ENCODE measurements at places on chromosomes 2 and 18. TPM values are rescaled to one million over a fixed set of nuclear protein-coding genes. Genes with fewer than 3 reads are reported as not detected.

MSTN gene
- total RNA-seq = not detected

SOWAHC gene
- 9.6 TPM for total RNA-seq

OR6B2 gene
- not detected for total RNA-seq

OSBPL6 gene
- total RNA-seq = 5.8 TPM

PLGLB2 gene
- total RNA-seq = 0.19 TPM

DSG2 gene
- 59.6 TPM for total RNA-seq

NTSR2 gene
- total RNA-seq = 0.08 TPM

ACMSD gene
- not detected for total RNA-seq

SIX3 gene
- 4.1 TPM for total RNA-seq

KHK gene
- total RNA-seq = 9.8 TPM

RASGRP3 gene
- total RNA-seq = 0.98 TPM

KCNJ13 gene
- total RNA-seq = not detected

CDH19 gene
- total RNA-seq = 0.72 TPM

LINC00305 gene
- total RNA-seq = not detected

CHRNG gene
- not detected for total RNA-seq

ZNF519 gene
- 1.4 TPM for total RNA-seq

PCARE gene
- total RNA-seq = not detected

TIGD1 gene
- 4.2 TPM for total RNA-seq

AQP12B gene
- not detected for total RNA-seq

CCDC148 gene
- total RNA-seq = 0.62 TPM

GRB14 gene
- 5.1 TPM for total RNA-seq

NT5DC4 gene
- 0.94 TPM for total RNA-seq

TPO gene
- total RNA-seq = 0.15 TPM

RGPD5 gene
- total RNA-seq = 4.8 TPM

PRKAG3 gene
- total RNA-seq = not detected

REG3G gene
- not detected for total RNA-seq

MEIS1 gene
- 1.6 TPM for total RNA-seq

LRRC30 gene
- not detected for total RNA-seq

TM4SF20 gene
- total RNA-seq = 7.0 TPM

CCDC68 gene
- total RNA-seq = 4.8 TPM

LONRF2 gene
- 1.7 TPM for total RNA-seq

INPP5D gene
- total RNA-seq = 0.53 TPM

COL4A3 gene
- 0.60 TPM for total RNA-seq

DOCK10 gene
- 23.3 TPM for total RNA-seq

SLC14A1 gene
- total RNA-seq = not detected

IL36G gene
- total RNA-seq = not detected

CDK15 gene
- total RNA-seq = not detected

TXNDC2 gene
- total RNA-seq = 0.06 TPM
